ENCODE measurements at places on chromosomes 11 and 22. TPM values are rescaled to one million over a fixed set of nuclear protein-coding genes. Genes with fewer than 3 reads are reported as not detected.

GRCh38 chr11:1705126-1706052 lies 8.4 kb downstream of the KRTAP5-6 start:
- peaks cover 29% of the 10 kb centered on the region for H3K27me3 ChIP-seq
- H3K4me3 ChIP-seq: peak overlapping the region; percentile 40
- H3K4me1 ChIP-seq: no peaks in the 10 kb centered on the region
- H3K36me3 ChIP-seq: no peaks in the 10 kb centered on the region

OR5D14 gene
- total RNA-seq: not detected

MS4A4A gene
- not detected for total RNA-seq

GRCh38 chr11:64766881-64767280 lies 7.1 kb upstream of the PYGM start:
- ATAC-seq: no peak
- no peak overlapping the region for H3K4me3 ChIP-seq
- no peak overlapping the region for H3K27ac ChIP-seq
- peaks cover 60% of the 10 kb centered on the region for H3K4me1 ChIP-seq
- no peaks in the 10 kb centered on the region for H3K27me3 ChIP-seq

- peaks cover 29% of the 10 kb centered on the region for H3K27me3 ChIP-seq
- no peak for ATAC-seq
- no peak overlapping the region for H3K4me3 ChIP-seq
- H3K27ac ChIP-seq: no peak overlapping the region
- no peaks in the 10 kb centered on the region for H3K36me3 ChIP-seq
These were observed 390.1 kb upstream of the B3GAT1 start for GRCh38 chr11:134802116-134802515.

DNA sequence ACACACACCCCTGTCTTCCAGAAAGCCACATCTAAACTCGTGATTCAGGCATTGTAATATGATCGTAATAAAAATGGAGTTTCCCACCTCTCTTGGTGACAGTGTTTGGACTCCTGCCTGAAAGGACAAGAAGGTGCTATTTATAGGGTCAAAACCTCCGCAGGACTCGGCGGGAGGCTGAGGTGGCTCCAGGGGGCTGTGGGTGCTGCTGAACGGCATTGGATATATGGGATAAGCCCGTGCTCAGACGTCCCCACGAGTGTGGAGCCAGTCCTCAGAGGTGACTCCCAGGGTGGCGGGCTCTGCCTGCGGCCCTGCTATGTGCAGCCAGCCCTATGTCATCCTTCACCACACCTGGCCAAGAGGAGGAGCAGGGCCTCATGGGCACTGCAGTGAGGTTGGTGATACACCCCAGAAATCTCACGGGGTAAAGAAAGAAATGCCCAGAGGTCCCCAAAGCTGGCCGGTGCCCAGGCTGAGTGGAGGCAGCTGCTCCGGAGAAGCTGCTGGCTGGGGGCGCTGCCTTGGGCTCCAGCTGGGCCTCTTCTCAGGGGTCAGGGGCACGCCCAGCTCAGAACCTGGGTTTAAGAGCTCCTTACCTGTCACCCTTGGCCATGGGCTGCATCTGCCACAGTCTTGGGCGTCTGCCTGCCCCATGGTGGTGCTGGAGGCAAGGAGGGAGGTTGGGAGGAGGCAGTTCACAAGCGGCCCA lies 5.1 kb upstream of the OSBPL5 start:
- peaks cover 12% of the 10 kb centered on the region for H3K27me3 ChIP-seq
- H3K36me3 ChIP-seq: no peaks in the 10 kb centered on the region
- peak overlapping the region; percentile 38 for H3K27ac ChIP-seq
- peak overlapping the region; percentile 70 for H3K4me3 ChIP-seq
- peak; percentile 42 for ATAC-seq
- peaks cover 5% of the 10 kb centered on the region for H3K4me1 ChIP-seq

DNA sequence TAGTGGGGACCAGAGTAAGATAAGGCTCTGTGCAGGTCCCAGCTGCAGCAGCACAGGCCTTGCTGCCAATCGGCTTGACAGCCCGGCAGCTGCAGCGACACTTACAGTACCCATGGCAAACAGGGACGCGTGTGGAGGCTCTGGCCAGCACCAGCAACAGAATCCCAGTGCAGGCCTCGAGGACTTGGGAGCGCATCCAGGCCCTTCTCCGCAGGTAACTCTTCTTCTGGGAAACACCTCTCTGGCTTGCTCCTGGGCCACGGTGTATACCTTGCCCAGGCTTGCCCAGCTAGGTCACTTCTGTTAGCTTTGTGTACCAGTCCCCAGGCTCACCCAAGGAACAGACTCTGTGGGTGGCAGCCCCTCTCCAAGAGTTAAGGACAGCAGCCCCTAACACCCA lies 126.7 kb downstream of the CTTN start:
- H3K4me1 ChIP-seq: no peaks in the 10 kb centered on the region
- no peaks in the 10 kb centered on the region for H3K36me3 ChIP-seq
- no peak overlapping the region for H3K27ac ChIP-seq
- no peak overlapping the region for H3K4me3 ChIP-seq

DNA sequence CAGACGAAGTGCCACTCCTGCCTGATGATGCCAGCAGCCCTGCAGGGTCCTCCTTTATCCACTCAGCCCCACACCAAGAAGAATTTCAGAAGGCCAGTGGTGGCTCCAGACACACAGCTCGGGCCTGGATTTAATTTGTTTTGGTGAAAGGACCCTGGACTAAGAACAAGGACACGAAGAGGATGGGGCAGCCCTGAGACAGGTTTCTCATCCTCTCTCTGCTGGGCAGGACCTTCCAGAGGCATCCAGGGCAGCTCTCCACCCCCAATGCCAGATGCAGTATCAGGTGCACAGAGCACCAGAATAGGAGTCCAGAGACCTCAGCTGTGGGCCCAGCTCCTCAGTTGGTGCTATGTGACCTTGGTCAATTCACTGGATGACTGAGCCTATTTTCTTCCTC lies 72.0 kb downstream of the TRIM29 start:
- H3K4me1 ChIP-seq: no peaks in the 10 kb centered on the region
- peaks cover 24% of the 10 kb centered on the region for H3K27me3 ChIP-seq
- no peaks in the 10 kb centered on the region for H3K36me3 ChIP-seq
- no peak for ATAC-seq

GRCh38 chr11:134398079-134398444 lies 14.0 kb downstream of the B3GAT1 start:
- peaks cover 14% of the 10 kb centered on the region for H3K27me3 ChIP-seq
- no peaks in the 10 kb centered on the region for H3K4me1 ChIP-seq
- H3K27ac ChIP-seq: no peak overlapping the region

C11orf86 gene
- total RNA-seq: not detected

DNA sequence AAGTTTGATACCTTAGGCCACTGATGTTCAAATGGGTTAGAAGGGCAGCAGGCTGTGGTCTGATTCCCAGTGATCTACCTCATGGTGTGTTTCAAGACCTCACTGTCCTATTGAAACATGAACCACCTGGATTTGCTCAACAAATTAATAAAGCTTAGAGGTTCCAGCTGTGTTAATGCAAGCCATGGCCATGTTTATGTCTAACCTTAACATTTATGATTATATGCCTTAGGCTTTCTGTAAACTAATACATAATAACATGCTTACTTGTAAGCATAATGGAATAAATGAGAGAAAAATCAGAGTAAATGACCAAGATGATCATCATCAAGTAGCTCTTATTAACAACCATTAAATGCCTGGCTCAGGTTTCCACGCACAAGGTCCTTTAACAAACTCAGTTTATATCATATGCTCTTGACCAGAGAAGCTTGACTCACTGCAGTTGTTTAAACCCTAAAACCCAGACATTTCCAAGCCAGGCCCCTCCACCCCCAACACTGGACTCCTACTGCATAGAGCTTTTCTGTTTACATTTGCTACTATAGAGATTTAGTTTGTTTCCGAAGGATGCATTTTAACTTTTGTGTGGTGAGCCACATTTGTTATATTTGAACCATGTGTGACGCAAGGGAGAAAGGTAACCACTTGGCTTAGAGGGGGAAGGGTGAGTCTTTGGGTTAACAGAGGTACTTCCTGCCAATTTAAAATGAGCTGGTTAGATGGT lies 43.7 kb downstream of the KREMEN1 start:
- no peak overlapping the region for H3K27ac ChIP-seq
- ATAC-seq: no peak

GAB2 gene
- 6.5 TPM for total RNA-seq

- H3K27ac ChIP-seq: no peak overlapping the region
- H3K4me1 ChIP-seq: peaks cover 6% of the 10 kb centered on the region
- no peak for ATAC-seq
- peaks cover 64% of the 10 kb centered on the region for H3K27me3 ChIP-seq
- no peak overlapping the region for H3K4me3 ChIP-seq
- no peaks in the 10 kb centered on the region for H3K36me3 ChIP-seq
These were observed 6.3 kb downstream of the NRXN2 start for GRCh38 chr11:64716473-64717267.

CHRM1 gene
- total RNA-seq: not detected

GRCh38 chr11:46049325-46049897 lies 71.8 kb downstream of the PHF21A start:
- no peak for ATAC-seq
- no peak overlapping the region for H3K27ac ChIP-seq
- no peak overlapping the region for H3K4me3 ChIP-seq
- no peaks in the 10 kb centered on the region for H3K27me3 ChIP-seq
- H3K4me1 ChIP-seq: peaks cover 13% of the 10 kb centered on the region
